Dermis blood vessel endothelial cell (primary cell): ENCODE measurements at places on chromosomes 7 and 10. TPM values are rescaled to one million over a fixed set of nuclear protein-coding genes. Genes with fewer than 3 reads are reported as not detected.

DNA sequence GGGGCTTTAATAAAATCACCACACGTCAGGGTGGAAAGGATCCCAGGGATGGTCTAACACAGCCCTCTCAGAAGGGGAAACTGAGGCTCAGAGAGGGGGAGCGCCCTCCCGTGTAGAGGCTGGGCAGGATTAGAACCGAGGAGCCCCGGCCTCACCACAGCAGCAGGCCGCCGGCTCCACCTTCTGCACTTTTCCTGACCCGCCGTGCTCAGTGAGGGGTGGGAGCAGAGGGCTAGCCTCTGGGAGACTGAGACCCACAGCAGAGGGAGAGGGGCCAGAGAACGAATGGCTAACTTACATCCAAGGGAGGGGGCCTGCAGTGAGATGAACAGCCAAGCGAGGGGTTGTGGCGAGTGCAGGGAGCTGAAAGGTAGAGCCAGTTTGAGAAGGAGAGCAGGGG lies 79.5 kb downstream of the COL13A1 start:
- DNase-seq = no peak

DNA sequence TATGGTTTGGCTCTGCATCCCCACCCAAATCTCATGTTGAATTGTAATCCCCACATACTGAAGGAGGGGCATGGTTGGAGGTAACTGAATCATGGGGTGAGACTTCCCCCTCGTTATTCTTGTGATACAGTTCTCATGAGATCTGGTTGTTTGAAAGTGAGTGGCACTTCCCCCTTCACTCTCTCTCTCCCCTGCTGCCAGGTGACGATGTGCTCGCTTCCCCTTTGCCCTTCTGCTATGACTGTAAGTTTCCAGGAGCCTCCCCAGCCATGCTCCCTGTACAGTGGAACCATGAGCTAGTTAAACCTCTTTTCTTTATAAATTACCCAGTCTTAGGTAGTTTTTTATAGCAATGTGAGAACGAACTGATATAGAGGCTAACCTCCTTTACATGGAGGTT lies 16.6 kb downstream of the PLPP4 start:
- DNase-seq = no peak

DNA sequence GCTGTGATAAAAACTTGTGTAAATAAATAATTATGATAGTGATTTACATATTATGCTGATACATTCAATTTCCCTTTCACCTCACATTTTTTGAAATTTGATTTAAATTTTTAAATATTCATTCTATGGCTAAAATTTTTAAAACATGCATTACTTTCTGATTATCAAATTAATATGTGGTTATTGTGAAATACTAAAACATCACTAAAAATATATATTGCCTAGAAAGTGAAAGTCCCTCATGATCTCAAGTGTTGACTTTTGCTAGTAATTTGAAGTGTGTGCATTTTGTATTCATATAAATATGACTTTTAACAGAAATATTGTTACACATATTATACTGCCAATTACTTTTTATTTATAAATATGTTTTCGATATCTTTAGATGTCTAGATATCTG lies 3.1 kb downstream of the LRRC72 start:
- DNase-seq = no peak

DNA sequence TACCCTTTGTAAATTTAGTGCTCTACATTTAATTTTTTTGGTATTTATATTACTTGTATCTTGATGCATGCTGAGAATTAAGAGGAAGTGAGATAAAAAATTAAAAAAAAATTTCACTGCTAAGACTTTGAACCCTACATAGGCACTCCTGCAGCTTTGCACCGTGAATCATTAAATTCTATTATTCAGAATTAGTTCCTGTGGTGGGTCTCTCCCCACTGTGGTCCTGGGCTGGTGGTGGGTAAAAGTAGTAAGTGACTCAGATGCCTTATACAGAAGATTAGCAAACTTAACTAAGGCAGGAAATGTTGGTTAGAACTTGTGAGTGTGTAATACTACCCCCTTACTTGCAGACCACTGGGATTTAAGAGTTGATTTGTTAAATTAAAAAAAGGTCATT lies 72.6 kb downstream of the AP3M1 start:
- peak; percentile 50 for DNase-seq

- DNase-seq = no peak
Observed at GRCh38 chr10:5259132-5259951, 62.7 kb downstream of the AKR1C4 start.

GRCh38 chr10:930625-931325 lies 730 bp downstream of the LARP4B start:
- DNase-seq = peak; percentile 70

DNA sequence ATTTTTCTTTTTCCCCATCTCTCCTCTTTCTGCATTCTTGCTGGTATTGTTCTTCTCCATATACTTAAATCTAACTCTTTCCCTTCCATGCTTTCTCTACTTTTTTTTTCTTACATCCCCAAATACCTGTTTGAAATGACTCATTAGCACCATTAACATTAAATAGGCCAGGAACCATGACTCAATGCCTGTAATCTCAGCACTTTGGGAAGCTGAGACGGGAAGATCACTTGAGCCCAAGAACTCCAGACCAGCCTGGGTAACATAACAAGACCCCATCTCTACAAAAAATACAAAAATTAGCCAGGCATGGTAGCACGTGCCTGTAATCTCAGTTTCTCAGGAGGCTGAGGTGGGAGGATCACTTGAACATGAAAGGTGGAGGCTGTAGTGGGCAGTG lies 1026.8 kb downstream of the GATA3 start:
- no peak for DNase-seq

Gene TDRD1
- under 0.01 TPM in 2 replicates for total RNA-seq

Gene CPA4
- total RNA-seq = 0.17 and 0.74 TPM in 2 replicates

Gene OLAH
- 0.33 and 0.51 TPM in 2 replicates for total RNA-seq
